ENCODE measurements at places on chromosomes 7 and 10. TPM values are rescaled to one million over a fixed set of nuclear protein-coding genes. Genes with fewer than 3 reads are reported as not detected.

Gene ZNF487
- total RNA-seq: 9.7 TPM

Gene CUEDC2
- 45.2 TPM for total RNA-seq

Gene FAM25G
- total RNA-seq: not detected

Gene TBX20
- total RNA-seq: not detected

Gene TRIM50
- not detected for total RNA-seq

Gene ABCA13
- 4.3 TPM for total RNA-seq

Gene GIMAP5
- total RNA-seq: 29.1 TPM

Gene RPS24
- 3,156 TPM for total RNA-seq

Gene RNF32
- total RNA-seq: 0.27 TPM

Gene IGFBP3
- total RNA-seq: 0.27 TPM

Gene SMKR1
- 1.3 TPM for total RNA-seq

Gene OR13A1
- under 0.01 TPM for total RNA-seq

All from hematopoietic multipotent progenitor cell (in vitro differentiated cells).